Naive B cell (primary cell): ENCODE measurements at places on chromosomes 16 and 17. TPM values are rescaled to one million over a fixed set of nuclear protein-coding genes. Genes with fewer than 3 reads are reported as not detected.

Gene LAT
- polyA plus RNA-seq = 1.8 TPM

Gene PRSS33
- polyA plus RNA-seq = not detected

Gene CAPN15
- polyA plus RNA-seq = 4.3 TPM

Gene TIMP2
- 0.97 TPM for polyA plus RNA-seq

Gene FOXJ1
- polyA plus RNA-seq = not detected

Gene GALR2
- 2.6 TPM for polyA plus RNA-seq

Gene XAF1
- polyA plus RNA-seq = 32.2 TPM

Gene PRDM7
- not detected for polyA plus RNA-seq

Gene COPRS
- polyA plus RNA-seq = 63.9 TPM

Gene KCNH4
- polyA plus RNA-seq = 0.09 TPM

Gene CACNG4
- polyA plus RNA-seq = not detected

Gene ESRP2
- polyA plus RNA-seq = 2.8 TPM

Gene CES5A
- not detected for polyA plus RNA-seq

Gene RNF222
- 0.35 TPM for polyA plus RNA-seq

Gene CD300H
- not detected for polyA plus RNA-seq
